ENCODE measurements at places on chromosomes 11 and 22. TPM values are rescaled to one million over a fixed set of nuclear protein-coding genes. Genes with fewer than 3 reads are reported as not detected.

DNA sequence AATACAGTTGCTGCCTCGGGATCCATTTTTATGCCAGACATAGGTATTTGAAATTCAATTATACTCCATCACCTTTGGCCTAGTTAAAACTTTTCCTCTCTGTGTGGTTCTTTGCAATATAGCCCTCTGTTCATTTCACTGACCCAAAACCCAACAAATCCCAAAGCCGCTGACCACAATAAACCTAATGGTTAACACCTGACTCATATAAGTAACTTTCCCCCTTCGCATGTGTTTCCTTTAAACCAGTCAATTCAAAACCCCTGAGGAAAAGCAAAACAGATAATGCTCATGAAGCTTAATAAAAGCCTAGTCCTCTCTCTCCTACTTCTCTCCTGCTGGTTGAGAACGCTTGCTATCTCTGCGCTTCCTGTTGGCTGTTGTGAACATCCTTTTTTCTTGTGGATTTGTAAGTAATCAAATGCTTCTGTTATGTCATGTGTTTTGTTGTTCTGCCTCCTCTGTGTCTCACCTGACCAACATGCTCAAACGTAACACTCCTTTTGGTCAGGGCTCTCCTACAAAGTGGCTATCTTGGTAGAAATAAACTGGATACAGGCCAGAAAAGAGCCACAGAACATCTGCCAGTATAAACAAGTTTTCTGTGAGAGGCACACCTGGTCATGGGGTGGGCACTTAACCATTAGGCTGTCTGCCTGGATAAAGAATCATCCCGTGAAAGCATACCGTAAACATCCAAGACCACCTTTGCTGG, 652.6 kb downstream of the METTL15 start:
- DNase-seq = no peak
- no peak overlapping the region for H3K4me3 ChIP-seq
- H3K27ac ChIP-seq = no peak overlapping the region

GRCh38 chr11:117177534-117178209, 871 bp upstream of the SIDT2 start:
- peak overlapping the region; percentile 94 for H3K27ac ChIP-seq
- no peaks in the 10 kb centered on the region for H3K27me3 ChIP-seq
- peak overlapping the region; percentile 91 for H3K4me3 ChIP-seq
- H3K36me3 ChIP-seq = peaks cover 2% of the 10 kb centered on the region

GRCh38 chr11:130536106-130537040, 87.9 kb downstream of the ADAMTS15 start:
- peaks cover 2% of the 10 kb centered on the region for H3K4me1 ChIP-seq
- H3K27ac ChIP-seq = no peak overlapping the region
- peaks cover 7% of the 10 kb centered on the region for H3K36me3 ChIP-seq
- DNase-seq = no peak

The SCUBE2 gene
- 5.0 TPM for total RNA-seq

The SERPING1 gene
- 4.6 TPM for total RNA-seq

Measured in chondrocyte (in vitro differentiated cells).